ENCODE measurements at places on chromosomes 4 and X.
A peak's percentile ranks its signal among the peaks of the same experiment; 100 is the strongest.

DNA sequence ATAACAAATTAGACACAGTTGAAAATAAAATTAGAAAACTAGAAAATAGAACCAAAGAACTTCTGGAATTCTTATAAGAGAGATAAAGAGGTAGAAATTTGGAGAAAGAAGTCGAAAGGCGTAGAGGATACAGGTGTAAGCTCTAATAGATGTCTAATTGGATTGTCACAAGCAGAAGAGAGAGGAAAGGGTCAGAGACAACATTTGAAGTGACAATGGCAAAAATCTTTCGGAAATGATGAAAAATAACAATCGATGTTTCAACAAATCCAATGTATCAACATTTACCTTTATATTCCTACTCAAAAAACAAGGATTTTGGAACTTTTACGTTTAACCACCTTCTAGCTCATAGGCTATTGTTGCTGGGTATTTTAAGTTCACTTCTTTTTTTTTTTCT, 3.8 kb downstream of the CXCL8 start:
- DNase-seq = no peak

- no peak for DNase-seq
These were observed 1469.0 kb downstream of the PCDH7 start for GRCh38 chr4:32189130-32189529.

GRCh38 chr4:82381235-82381634, 7.4 kb upstream of the HNRNPD start:
- DNase-seq = no peak

DNA sequence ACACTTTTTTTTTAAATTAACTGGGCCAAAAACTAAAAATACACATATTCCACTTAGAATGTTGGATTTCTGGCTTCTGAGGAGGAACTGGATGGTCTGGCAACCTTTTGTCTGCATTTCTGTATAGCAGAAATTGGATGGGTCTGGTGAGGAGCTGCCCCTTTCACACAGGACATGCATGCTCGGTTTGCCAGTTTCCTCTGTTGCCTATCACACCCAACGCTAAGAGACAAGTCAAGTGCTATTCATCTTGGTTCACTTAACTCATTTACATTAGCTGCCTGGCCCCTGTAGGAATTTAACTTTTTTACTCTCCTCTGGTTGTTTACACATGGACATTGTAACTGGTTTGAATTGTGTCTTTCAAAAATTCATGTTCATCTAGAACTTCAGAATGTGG, 195.7 kb downstream of the PACRGL start:
- DNase-seq = no peak

DNA sequence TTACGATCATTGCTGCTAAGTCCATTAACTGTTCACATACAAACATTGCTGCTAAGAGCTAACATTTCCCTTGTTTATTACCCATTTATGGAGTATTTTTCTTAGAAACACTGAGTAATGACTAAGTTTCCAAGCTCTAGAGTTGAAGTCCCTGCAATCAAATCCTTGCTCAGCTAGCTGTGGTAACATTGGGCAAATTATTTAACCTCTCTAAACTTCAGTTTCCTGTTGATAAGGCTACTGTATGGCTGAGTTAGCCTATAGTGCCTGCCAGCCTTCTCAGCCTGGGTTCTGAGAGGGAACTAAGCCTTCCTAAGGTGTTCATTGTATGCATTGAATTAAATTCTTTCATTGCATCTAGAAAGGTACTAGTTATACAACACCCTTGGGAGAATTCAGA, 15.2 kb upstream of the SCOC start:
- no peak for DNase-seq

DNA sequence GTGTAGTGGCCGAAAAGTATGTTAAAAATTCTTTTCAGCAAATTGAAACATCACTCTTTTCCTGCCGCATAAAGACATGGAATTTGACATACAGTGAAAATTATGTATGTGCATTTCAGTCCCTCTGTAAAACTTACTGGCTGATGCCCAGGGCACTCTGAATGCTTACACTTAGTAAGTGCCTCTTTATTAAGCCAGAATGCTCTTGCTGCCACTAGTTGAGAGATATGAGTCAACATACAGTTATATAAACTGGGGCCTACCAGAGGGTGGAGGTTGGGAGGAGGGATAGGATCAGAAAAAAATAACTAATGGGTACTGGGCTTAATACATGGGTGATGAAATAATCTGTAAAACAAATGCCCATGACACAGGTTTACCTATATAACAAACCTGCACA, 38.1 kb upstream of the TRPC5 start:
- no peak for DNase-seq

GRCh38 chr4:40264497-40264896, 67.7 kb downstream of the RHOH start:
- DNase-seq = no peak

- no peak for DNase-seq
These were observed 81.1 kb upstream of the SH3RF1 start for GRCh38 chr4:169351872-169352271.

DNA sequence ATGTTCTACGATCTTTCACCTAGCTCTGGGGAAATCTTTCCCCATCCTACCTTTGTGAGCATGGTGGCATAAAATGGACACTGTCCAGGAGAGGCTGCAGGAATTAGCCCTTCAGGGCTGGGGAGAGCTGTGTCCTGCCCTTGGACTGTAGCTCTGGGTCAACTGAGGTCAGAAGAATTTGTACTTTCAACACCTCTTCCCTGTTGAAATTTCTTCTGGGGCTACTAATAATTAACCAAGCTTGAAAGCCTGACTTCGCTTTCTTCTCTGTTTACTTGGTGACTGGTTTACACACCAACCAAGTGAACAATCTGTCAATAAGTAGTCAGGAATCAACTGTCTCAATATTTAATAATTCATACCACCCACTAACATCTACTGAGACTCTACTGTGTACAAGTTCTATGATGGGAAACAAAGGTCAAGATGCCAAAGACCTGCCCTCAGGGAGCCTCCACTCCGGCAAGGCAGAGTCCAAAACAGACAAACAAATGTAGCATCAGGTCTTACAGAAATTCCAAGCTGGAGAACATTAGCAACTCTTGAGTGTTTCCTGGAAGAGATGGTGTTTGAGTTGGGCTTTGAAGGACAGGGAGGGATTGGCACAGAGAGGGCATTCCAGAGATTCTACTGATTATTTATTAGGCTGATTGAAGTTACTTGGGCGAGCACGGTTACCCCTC, 113.1 kb downstream of the ENPP6 start:
- no peak for DNase-seq

DNA sequence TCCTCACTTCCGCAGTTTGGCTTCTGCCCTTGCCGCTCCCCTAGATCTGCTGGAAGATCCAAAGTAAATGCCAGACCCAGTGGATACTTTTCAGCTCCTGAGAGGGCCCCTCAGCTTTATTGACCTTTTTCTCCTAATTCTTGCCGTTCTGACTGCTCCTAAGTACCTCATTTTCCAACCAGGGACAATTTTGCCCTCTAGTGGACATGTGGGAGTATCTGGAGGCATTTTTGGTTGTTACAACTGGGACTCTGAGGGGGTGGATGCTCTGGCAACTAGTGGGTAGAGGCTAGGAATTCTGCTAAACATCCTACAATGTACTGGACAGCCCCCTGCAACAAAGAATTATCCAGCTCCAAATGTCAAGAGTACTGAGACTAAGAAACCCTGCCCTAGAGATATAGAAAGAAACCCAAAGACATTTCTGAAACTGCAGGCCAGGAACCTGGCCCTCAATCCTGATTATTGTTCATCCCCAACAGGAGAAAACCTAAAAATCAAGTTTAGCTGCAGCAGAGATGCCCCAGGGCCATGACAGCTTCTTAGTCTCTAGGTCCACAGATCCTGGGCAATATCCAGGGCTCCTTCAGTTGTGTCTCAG, 3.4 kb downstream of the TEX13B start:
- no peak for DNase-seq

- DNase-seq = peak; percentile 32
These were observed 34.3 kb downstream of the NLGN3 start for GRCh38 chrX:71178908-71179307.

GRCh38 chrX:132171478-132171877, 43.7 kb upstream of the FRMD7 start:
- no peak for DNase-seq

- no peak for DNase-seq
These were observed 346.7 kb upstream of the PPARGC1A start for GRCh38 chr4:24236532-24236931.

- DNase-seq = no peak
These were observed 40.0 kb downstream of the CRLF2 start for GRCh38 chrX:1172496-1172895.

GRCh38 chr4:110970642-110971041, 347.8 kb upstream of the PITX2 start:
- no peak for DNase-seq

GRCh38 chrX:155134255-155134654, 62.9 kb downstream of the BRCC3 start:
- no peak for DNase-seq

DNA sequence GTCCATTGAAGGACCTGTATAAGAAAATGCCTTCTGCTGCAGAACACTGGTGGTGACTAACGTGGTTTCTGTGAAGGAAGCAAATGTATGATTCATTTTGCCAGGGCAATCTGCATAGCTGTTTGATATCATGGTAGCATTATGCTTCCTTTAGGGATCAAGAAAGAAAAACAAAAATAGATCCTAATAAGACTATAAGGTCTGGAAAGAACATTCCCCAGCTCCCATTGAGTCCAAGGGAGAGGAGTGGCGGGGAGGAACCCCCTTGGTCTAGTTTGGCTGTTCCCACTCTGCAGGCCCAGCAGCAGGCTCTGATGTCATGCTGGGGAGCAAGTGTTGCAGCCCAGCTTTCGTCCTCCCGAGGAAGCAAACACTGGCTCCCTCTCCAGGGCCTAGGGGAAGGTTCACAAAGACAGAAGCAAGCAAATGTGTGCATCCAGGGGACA, 154.5 kb upstream of the GALNT7 start:
- DNase-seq = no peak

- no peak for DNase-seq
These were observed 801.0 kb upstream of the IGFBP7 start for GRCh38 chr4:57911203-57911602.

DNA sequence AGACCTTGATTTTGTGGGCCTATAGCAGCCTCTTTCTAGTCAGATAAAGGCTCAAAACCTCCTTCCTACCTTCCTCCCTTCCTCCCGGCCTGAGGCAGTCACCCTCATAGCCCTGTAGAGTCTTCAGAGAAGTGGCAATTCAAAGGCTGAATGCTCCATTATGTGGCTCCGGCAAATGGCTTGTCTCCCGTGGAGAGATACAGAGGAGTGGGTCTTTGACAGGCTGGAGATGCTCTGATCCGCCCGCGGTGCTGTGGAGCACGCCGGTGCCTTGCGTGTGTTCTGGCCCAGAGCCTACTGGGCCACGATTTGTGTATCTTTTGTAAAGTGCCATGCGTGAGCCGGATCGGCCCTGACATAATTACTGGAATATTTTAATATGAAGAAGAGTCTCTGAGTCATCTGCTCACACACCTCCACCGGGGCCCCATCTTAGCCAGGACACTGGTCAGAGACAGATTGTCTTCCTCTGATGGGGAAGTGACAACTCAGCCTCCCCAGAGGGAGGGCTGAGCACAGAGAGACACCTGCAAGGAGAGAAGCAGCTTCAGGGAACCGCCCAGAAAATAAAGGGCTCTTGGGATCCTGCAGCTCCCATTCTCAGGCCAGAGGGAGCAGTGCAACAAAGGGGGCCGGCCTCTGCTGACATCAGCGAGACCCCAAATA, 88.7 kb downstream of the DCTD start:
- no peak for DNase-seq

Measured in effector CD4-positive, alpha-beta T cell (primary cell).